ENCODE measurements at places on chromosomes 16 and 17.

GRCh38 chr16:80345701-80346100 lies 195.1 kb upstream of the DYNLRB2 start:
- no peak for DNase-seq

- peak; percentile 90 for DNase-seq
Measured at GRCh38 chr17:74957935-74958740, 14.4 kb downstream of the HID1 start.

- DNase-seq: no peak
Measured at GRCh38 chr17:79490530-79490929, 120.3 kb downstream of the RBFOX3 start.

DNA sequence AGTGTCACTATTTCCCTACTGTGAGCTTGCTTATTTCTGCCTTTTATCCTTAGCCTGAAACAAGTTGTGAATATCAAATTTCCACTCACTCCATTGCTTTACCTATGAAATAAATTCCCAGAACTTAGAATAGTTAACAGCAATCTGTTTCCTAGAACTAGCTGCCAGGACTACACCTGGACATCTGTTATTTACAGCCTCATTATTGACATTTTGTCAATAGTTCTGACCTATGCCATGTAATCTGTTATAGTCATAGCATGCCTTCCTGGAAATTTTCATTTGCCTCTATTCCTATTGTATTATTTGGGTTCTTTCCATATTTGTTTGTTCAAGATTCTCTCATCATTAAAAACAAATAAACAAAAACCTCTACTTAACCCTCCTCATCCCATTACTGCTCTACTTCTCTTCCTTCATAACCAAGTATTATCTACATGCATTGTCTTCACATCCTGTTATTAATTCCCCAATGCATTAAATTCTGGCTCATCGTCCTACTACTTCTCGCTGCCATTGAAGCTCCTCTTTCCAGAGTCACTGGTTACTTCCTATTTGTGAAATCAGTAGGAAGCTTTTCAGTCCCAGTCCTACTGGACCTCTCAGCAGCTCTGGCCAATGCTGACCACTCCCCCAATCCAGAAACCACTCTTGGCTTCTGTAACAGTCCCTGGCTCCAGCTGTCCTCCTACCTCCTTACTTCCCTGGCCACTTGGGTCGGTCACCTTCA lies 55.3 kb downstream of the PIGL start:
- DNase-seq: no peak

DNA sequence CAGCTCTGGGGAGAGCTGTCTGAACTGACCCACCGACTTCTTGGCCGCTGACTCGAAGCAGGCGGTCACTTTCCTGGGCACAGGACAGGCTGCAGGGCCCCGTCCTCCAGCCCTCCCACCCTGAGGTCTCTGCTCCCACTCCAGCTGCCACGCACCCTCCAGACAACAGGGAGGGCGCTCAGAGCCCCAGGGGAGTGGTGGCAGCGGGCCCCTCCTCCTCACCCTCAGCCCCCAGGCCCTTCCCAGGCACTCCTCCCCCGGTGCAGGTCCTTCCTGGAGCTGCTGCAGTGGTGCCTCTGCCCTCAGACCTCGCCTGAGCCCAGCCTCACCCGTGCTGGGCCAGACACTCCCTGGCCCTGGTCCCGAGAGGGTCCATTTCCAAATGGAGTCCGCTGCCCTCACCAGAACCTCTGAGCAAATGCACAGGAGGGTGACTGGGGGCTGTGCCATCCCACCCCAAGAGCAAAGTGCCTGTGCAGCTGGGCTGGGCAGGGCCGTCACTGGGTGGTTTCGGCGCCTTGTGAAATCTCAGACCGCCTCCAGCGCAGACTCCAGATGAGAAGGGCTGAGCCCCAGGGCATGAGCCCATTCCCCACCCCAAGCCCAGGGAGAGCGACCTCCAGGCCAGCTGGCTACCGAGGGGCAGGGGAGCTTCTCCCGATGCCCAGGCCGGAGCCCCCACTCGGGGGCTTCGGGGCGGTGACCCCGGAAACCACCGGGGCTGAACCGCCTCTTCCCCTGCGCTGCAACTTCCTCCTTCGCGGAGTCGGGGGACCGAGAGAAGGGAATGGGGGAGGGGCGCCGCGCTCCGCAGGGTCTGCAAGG lies 717 bp downstream of the CYBA start:
- peak; percentile 78 for DNase-seq

DNA sequence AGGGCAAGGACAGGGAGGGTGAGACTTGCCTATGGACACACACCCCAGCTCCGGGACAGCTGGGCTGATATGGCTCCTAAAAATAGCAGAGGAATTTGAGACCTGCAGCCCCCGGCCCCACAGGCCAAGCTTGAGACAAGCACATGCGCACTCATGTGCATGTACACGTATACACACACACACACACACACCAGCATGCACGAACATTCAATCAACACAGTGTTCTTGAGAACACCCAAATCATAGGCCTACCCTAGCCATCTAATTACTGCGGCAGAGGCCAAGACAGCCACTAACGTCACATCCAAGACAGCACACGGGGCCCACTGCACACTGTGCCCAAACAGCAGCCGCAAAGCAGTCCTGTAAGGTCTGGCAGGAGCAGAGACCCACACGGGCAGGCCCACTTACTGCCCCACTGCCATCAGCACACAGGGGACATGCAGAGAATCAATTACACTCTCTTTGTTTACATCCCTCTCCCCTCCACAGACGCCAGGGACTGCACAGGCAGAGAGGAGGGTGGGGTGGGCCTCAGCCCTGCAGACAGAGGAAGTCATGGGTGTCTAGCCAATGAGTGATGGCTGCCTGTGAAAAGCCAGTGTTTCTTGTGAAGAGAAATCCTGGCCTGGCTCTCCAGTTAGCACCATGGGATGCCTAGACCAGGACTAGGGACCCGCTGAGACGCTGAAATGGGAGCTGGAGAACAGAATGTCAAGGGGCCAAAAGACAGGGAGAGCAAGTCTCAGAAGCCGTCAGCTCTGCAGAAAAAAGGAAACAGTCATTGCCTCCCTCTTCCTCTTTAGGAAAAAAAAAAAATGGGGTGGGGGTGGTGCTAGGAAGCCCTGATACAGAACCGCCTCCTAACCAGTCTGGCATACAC lies 39.3 kb downstream of the MYO18A start:
- no peak for DNase-seq

GRCh38 chr16:83744441-83744981 lies 63.3 kb upstream of the HSBP1 start:
- no peak for DNase-seq

DNA sequence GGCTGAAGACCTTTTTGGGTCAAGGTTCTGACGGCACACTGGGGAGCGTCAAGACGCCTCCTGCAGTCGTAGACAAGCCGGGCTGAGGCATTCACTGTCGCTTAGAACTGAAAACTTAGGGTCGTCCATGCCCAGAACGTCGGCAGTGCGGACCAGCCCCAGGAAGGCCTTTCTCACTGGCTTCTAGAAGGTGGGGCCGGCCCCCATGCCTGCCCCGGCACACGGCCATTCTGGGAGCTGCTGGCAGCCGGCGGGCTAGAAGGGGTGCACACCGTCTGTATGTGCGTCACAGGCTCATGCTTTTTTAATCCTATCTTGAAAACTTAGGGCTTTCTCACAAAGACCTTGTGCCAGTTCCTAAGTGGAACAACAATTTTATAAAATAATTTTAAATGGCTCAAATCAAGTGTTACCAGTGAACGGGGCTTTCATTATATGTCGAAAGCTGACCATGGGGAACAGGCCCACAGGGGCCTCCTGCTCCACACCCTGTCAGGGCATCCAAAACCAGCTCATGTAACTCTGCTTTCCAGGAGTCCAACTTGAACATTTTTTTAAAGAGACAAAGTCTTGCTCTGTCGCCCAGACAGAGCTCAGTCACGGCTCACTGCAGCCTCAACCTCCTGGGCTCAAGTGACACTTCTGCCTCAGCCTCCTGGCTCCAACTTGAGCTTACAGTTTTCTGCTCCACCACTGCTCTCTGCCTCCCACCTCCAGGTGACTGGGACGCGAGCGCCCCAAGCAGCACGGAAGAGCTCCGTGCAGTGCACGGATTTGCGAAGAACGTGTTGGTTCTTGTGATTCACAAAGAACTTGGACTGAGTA lies 111.2 kb downstream of the ANKRD11 start:
- DNase-seq: no peak

DNA sequence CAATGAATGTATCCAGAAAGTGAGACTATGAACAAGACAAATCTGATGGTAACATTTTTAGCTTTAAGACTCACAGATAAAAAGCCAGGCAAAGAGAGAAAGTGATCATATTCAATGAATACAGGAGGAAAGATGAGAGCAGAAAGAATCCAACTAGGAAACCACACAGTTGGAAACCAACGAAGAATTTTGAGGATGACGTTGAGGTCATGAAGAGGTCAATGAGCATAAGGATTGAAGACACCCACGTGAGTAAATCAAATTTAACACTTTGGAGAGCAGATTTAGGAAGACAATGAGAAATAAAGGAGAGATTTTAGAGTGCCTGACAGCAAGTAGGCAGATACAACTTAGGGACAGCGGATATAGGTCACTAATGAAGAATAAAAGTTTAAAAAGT lies 948.1 kb downstream of the KCNJ2 start:
- no peak for DNase-seq

GRCh38 chr17:17403899-17404576 lies 72.8 kb upstream of the MED9 start:
- peak; percentile 42 for DNase-seq

- no peak for DNase-seq
Measured at GRCh38 chr16:58501242-58502131, 1.5 kb downstream of the NDRG4 start.

DNA sequence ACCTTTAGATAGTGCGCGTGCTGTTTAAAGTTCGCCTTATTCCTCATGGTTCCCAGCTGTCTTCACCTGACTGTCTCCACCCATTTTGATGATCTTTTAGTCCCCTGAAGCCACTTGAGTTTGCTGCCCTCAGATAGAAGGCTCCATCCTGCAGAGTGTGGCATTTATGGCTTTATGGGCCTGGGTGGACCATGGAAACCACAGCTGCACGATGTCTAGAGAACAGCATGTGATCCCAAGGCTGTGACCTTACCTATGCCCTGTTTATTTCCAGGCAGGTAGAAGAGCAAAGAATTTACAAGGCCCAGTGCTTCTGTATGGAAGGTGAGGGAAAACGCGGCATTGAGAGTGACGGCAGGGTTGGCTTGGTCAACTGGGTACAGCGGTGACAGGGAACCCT lies 356.9 kb downstream of the SLC39A11 start:
- DNase-seq: no peak

GRCh38 chr17:19464031-19465026 lies 53.3 kb downstream of the RNF112 start:
- no peak for DNase-seq

GRCh38 chr16:88003736-88004135 lies 52.5 kb downstream of the BANP start:
- no peak for DNase-seq

DNA sequence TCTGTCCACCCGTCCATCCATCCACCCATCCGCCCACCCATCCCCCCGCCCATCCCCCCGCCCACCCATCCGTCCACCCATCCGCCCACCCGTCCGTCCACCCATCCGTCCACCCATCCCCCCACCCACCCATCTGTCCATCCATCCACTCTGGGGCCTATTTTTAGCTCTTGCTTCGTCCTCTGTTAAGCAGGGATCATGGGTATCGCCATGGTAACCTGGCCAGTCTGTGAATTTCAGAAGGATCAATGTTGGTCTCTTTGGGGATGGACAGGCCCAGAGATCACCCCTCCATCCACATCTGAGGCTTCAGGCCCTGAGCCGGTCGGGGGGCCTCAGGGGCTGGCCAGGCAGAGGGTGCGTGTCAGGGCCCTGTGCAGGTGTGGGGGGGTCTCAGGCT lies 15.2 kb upstream of the DPEP1 start:
- no peak for DNase-seq

- peak; percentile 82 for DNase-seq
Measured at GRCh38 chr17:39197380-39198185, at the start of gene CACNB1. CACNB1 (minus strand) TSS chr17:39197669; CDS start chr17:39197495, 174 bp downstream.

DNA sequence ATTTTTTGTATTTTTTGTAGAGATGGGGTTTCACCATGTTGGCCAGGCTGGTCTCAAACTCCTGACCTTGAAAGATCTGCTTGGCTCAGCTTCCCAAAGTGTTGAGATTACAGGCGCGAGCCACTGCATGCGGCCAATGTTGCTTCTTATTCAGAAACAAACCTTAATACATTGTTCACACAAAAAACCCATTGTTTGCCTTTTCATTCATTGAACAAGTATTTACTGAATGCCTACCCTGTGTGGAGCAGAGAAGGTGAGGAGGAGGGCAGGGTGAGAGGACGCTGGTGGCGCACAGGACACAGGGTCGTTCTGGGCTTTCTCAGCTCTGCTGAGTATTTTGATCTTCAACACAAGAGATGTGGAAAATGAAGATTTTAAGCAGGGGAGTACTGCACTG lies 8.0 kb upstream of the KRT23 start:
- no peak for DNase-seq

GRCh38 chr16:89349947-89350633 lies 132.6 kb downstream of the ZNF778 start:
- no peak for DNase-seq

DNA sequence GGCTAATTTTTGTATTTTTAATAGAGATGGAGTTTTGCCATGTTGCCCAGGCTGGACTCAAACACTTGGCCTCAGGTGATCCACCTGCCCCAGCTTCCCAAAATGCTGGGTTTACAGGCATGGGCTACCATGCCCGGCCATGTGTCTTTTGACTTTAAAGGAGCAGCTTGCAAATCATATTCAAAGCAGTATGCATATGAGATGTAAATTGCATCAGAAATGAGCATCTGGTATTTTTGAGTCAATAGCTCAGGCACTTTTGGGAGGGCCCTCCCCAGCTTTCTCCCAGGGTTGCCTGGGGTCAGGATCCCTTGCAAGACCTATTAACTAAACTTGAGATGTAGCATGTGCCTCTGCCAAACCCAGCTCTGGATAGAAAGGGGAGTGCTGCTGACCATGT lies 21.5 kb downstream of the EPOP start:
- no peak for DNase-seq

DNA sequence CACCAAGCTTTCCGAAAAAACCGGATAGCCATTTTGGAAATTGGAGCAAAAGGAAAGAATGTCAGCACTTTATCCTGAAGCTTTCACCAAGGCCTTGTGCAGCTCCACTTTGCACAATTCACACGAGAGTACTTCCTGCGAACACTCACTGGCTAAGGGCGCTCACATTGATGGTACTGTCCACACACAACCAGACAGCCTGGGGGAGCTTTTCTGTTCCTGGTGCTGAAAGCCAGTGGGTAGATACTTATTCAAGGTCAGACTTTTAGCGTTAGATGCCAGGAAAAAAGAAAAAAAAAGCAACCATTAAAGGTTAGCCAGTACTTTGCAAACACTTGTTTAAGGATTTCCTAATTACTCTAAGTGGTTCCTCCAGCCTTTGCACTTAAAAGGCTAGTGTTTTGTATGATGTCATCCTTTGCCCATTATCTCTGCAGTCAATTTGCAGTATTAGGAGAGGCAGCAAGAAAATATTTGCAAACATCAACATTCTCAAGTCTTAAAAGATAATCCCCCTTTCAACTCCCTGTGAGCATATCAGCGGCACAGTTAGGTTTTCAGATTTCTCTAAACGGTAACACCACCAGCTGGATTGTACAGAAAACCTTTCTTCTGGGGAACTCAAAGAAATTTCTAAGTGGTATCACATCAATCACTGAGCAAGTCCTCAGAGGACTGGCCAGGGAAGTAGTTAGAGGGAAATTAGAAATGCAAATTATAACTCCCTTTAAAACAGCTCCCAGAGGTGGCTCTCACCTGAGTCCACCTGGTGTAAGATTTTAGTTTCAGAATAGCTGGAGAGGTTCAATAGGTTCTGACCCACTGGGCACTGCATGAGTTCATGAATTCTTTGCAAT lies 243.4 kb upstream of the IRX5 start:
- DNase-seq: no peak

All from GM12891 (cell line).